ENCODE measurements at places on chromosomes 7 and 10.

DNA sequence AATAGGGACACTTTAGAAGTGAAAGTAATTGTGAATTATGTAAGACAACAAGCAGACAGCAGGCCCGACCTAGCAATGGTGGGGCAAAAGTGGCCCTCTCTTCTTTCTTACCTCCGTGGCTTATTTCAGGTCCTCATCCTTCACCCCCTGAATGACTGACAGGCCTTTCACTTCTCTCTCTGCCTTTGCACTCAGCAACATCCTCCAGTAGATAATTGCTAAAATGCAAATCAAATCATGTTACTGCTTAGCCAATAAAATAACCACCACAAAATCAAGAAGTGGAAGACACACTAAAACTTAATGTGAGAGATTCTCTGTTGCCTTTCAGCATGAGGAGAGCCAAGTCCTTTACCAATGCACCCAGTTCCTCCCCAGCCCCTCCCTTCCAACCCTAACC is 274.6 kb upstream of the ZNF32 start:
- no peak overlapping the region for H3K27ac ChIP-seq

GRCh38 chr10:72276421-72277339 is 3.0 kb downstream of the DDIT4 start:
- peaks cover 23% of the 10 kb centered on the region for H3K36me3 ChIP-seq
- peaks cover 15% of the 10 kb centered on the region for H3K4me1 ChIP-seq
- DNase-seq = no peak
- peak overlapping the region; percentile 85 for H3K4me3 ChIP-seq
- no peaks in the 10 kb centered on the region for H3K27me3 ChIP-seq

DNA sequence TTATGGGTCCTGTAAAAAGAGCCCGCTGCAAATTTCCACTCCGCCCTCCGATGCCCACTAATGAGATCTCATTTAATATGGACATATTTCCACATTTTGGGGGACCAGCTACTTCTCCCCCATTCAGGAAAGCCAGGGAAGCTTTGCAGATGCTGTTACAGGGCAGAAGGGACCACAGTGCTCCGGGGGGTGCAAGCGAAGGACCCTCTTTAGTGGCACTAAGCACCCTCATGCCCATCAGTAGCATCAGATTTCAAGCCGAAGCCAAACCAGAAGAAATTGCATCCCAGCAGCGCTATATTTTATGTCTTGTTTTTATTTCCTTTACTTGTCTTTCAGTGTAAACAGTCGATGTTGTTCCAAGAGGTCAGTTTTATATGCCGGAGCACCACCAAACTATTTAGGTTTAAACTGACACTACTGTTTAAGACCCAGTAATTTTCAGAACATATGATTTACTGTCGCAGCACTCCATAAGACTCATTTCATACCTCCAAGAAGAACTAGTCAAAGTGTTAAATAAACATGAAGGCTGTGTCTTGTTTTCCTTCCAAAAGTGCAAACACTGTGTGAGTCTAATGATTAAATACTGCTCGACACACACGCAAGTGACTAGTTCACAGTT is 122.2 kb upstream of the MGMT start:
- H3K4me3 ChIP-seq = no peak overlapping the region
- H3K4me1 ChIP-seq = no peaks in the 10 kb centered on the region
- no peaks in the 10 kb centered on the region for H3K36me3 ChIP-seq
- DNase-seq = no peak
- H3K27ac ChIP-seq = no peak overlapping the region
- no peaks in the 10 kb centered on the region for H3K27me3 ChIP-seq

DNA sequence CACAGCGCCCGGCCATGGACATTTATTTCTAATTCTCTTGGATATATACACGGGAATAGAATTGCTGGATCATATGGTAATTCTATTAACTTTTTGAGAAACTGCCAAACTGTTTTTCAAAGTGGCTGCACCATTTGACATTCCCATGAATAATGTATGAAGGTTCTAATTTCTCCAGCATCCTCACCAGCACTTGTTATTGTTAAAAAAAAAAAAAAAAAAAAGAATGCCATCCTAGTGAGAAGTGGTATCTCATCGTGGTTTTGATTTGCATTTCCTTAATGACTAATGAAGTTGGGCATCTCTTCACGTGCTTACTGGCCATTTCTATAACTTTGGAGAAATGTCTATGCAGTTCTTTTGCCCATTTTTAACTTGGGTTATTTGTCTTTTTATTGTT is 13.5 kb downstream of the CNNM2 start:
- H3K36me3 ChIP-seq = peaks cover 4% of the 10 kb centered on the region
- H3K27ac ChIP-seq = no peak overlapping the region
- no peaks in the 10 kb centered on the region for H3K27me3 ChIP-seq
- no peaks in the 10 kb centered on the region for H3K4me1 ChIP-seq
- no peak for DNase-seq

GRCh38 chr10:75019370-75019769 is 92.1 kb upstream of the SAMD8 start:
- H3K27ac ChIP-seq = no peak overlapping the region
- no peaks in the 10 kb centered on the region for H3K36me3 ChIP-seq
- no peaks in the 10 kb centered on the region for H3K4me1 ChIP-seq
- H3K4me3 ChIP-seq = no peak overlapping the region
- no peak for DNase-seq

- H3K36me3 ChIP-seq = no peaks in the 10 kb centered on the region
- H3K27ac ChIP-seq = no peak overlapping the region
- DNase-seq = no peak
- peak overlapping the region; percentile 22 for H3K4me3 ChIP-seq
- H3K4me1 ChIP-seq = peaks cover 6% of the 10 kb centered on the region
- H3K27me3 ChIP-seq = no peaks in the 10 kb centered on the region
Measured at GRCh38 chr7:67625257-67625737, 628.7 kb downstream of the TYW1 start.

GRCh38 chr7:26188206-26188956 is 12.2 kb downstream of the HNRNPA2B1 start:
- H3K36me3 ChIP-seq = peaks cover 36% of the 10 kb centered on the region
- no peak overlapping the region for H3K4me3 ChIP-seq
- DNase-seq = no peak

DNA sequence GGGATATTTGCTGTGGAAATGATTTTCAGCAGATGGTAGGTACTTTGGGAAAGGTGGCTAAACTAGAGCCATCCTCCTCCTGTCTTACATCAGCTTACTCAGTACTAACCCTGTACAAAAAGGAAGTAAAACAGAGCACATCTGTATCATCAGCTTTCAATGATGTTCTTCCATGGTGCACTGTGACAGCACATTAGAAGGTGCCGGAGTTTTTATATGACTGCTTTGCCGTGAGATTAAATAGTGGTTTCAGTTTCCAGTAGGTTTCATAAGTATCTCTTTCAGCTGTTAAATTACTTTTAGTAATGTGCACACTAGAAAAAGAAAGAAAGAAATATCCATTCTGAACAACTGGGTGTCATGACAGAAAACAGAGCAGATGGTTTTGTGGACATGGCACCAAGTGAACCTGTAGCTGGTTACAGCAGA is 86.5 kb downstream of the ARID5B start:
- peaks cover 10% of the 10 kb centered on the region for H3K4me1 ChIP-seq
- peak overlapping the region; percentile 66 for H3K27ac ChIP-seq
- no peaks in the 10 kb centered on the region for H3K27me3 ChIP-seq
- H3K36me3 ChIP-seq = no peaks in the 10 kb centered on the region

GRCh38 chr10:34241226-34242000 is 573.7 kb downstream of the PARD3 start:
- H3K36me3 ChIP-seq = no peaks in the 10 kb centered on the region
- H3K4me3 ChIP-seq = no peak overlapping the region
- H3K27ac ChIP-seq = no peak overlapping the region
- H3K27me3 ChIP-seq = no peaks in the 10 kb centered on the region

- H3K27me3 ChIP-seq = no peaks in the 10 kb centered on the region
- no peak overlapping the region for H3K4me3 ChIP-seq
- DNase-seq = no peak
- H3K4me1 ChIP-seq = no peaks in the 10 kb centered on the region
- H3K27ac ChIP-seq = no peak overlapping the region
- H3K36me3 ChIP-seq = no peaks in the 10 kb centered on the region
Measured at GRCh38 chr7:81094952-81095351, 176.1 kb upstream of the SEMA3C start.

DNA sequence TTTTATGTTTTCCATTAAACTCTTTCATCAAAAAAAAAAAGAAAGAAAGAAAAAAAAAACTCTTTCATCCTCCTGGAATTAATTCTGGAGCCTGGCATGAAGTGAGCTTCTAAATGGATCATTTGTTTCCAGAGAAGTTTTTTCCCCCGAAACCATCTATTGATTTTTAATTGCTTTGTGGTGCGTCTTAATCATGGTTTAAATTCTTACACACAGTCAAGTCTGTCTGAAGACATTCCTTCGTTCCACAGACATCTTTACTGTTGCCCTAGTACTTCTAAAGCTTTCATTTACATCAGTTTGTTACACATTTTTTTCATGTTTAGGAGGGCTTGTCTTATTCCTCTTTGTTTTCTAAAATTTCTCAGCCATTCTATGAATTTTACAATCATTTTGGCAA is 493.4 kb upstream of the FOXK1 start:
- no peak overlapping the region for H3K27ac ChIP-seq
- H3K36me3 ChIP-seq = no peaks in the 10 kb centered on the region
- no peak for DNase-seq

DNA sequence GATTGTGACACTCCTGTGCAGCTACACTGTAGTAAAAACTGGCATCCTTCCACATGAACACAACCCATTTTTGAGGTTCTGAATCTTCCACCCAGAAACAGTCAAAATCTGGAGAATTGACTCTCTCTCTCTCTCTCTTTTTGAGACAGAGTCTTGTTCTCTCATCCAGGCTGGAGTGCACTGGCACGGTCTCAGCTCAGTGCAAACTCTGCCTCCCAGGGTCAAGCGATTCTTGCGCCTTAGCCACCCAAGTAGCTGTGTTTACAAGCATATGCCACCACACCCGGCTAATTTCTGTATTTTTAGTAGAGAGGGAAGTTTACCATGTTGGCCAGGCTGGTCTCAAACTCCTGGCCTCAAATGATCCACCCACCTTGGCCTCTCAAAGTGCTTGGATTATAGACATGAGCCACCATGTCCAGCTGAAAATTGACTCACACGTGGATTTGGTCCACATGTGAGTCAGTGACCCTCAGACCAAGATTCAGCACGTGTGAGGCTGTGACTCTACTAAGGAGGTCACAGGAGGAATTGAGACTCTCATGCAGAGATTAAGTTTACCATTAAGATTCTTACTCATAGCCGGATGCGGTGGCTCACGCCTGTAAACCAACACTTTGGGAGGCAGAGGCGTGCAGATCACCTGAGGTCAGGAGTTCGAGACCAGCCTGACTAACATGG is 12.1 kb upstream of the ZNF107 start:
- H3K4me1 ChIP-seq = no peaks in the 10 kb centered on the region
- DNase-seq = no peak

GRCh38 chr7:157529768-157530560 is 193.2 kb downstream of the DNAJB6 start:
- H3K4me1 ChIP-seq = no peaks in the 10 kb centered on the region
- H3K36me3 ChIP-seq = no peaks in the 10 kb centered on the region
- no peak for DNase-seq
- no peak overlapping the region for H3K4me3 ChIP-seq
- H3K27ac ChIP-seq = no peak overlapping the region

DNA sequence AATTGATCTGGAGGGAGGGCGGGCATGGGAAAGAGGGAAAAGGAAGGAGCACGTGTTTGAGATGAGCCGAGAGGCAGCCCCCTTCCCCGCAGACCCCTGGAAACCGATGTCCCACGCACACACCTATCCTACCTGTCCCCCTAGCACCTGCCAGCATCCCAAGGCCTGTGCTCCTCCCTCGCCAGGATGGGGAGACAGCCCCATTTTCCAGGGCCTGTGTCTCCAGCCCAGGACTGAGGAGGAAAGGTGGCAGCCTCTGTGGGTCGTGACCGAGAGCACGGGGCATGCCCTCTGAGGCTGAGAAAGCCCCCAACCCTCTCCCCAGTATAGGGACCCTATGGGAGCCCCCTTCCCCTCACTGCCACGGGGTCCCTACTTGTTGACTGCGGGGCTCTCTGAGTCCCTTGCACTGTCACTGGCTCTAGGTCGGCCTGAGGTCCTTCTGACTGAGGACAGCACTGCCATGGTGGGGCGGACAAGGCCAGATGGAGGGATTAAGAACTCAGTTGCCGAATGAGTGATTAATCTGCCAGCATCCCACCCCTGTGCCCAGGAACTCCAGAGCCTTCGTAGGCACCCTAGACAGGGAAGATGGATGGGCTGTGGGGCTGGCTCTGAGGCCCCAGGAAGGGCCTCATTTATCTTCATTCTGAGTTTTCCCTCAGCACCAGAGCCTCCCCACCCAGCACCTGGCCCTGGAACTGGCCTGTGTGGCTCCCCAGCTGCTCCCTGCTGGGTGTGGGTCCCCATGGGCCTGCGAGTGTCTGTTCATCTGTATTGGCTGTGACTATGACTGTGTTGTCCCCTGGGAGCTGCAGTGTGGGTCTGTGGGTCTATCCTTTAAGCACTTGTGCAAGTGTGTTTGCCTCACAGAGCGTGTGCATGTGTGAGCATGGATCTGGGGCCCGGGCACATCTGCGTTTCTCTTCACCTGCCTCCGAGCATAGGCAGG is 26.0 kb downstream of the CRHR2 start:
- no peak for DNase-seq

- peaks cover 2% of the 10 kb centered on the region for H3K4me1 ChIP-seq
- no peak for DNase-seq
- no peak overlapping the region for H3K4me3 ChIP-seq
- H3K27me3 ChIP-seq = no peaks in the 10 kb centered on the region
- H3K36me3 ChIP-seq = no peaks in the 10 kb centered on the region
- no peak overlapping the region for H3K27ac ChIP-seq
Measured at GRCh38 chr10:34994565-34995142, 95.5 kb downstream of the CUL2 start.

- no peaks in the 10 kb centered on the region for H3K36me3 ChIP-seq
- H3K27me3 ChIP-seq = no peaks in the 10 kb centered on the region
- no peaks in the 10 kb centered on the region for H3K4me1 ChIP-seq
- no peak overlapping the region for H3K27ac ChIP-seq
- H3K4me3 ChIP-seq = no peak overlapping the region
Measured at GRCh38 chr10:44923611-44924010, 12.5 kb downstream of the TMEM72 start.

- H3K36me3 ChIP-seq = no peaks in the 10 kb centered on the region
- H3K27me3 ChIP-seq = no peaks in the 10 kb centered on the region
- no peak overlapping the region for H3K4me3 ChIP-seq
- H3K27ac ChIP-seq = peak overlapping the region; percentile 70
Measured at GRCh38 chr10:29658984-29659965, 24.5 kb upstream of the SVIL start.

- no peak for DNase-seq
- H3K4me1 ChIP-seq = no peaks in the 10 kb centered on the region
- H3K36me3 ChIP-seq = no peaks in the 10 kb centered on the region
- H3K27ac ChIP-seq = no peak overlapping the region
- no peaks in the 10 kb centered on the region for H3K27me3 ChIP-seq
- no peak overlapping the region for H3K4me3 ChIP-seq
Measured at GRCh38 chr7:83528925-83529423, 120.0 kb downstream of the SEMA3E start.

Data from esophagus squamous epithelium (tissue), 5 donors.